ENCODE measurements at places on chromosomes 6 and 20.
A peak's percentile ranks its signal among the peaks of the same experiment; 100 is the strongest.

DNA sequence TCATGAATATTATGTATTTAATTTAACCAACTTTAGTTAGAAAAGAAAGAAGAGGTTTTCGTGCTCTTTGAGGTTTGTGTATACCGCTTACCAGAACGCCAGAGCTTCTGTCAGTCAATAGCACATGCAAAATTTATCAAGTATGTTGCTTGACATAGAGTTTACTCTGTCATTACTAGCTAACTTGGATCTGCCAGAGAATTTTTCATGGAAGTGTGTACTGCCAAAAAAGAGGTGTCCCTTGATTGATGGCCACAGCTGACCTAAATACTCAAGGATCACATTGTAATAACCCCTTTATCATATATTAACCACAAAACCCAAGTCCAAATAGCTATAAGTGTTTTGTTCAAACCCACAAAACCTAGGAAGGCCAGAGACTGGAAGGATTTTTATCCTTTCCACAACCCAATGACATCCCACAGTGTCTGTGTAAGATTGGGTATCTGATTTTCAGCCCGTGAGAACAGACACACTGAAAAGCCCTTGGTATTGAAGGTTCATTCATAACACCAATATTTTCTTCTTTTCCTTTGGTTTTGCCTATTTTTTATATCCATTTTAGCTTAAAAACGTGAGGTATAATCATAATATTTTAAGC lies 194.0 kb upstream of the EYA4 start:
- DNase-seq = no peak

- no peak for DNase-seq
Observed at GRCh38 chr6:13528232-13528631, 40.8 kb upstream of the GFOD1 start.

GRCh38 chr20:5722927-5723326 lies 27.3 kb upstream of the SHLD1 start:
- no peak for DNase-seq

DNA sequence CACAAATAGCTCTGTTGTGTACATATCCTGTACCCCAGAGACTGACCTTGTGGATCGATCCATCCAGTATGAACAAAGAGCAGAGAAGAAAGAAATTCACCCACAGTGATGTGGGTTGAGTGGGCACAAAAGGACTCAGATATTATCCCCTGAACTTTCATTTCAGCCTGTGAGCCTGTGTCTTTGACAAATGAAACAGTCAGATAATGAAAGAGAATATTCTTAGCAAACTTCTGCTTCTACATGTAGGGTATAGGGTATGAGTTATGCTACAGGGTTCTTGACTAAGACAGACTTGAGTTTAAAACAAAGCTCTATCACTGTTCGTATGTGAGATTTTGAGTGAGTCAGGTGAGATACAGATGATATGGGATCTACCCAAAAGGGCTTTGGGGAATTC lies 359.7 kb downstream of the MAFB start:
- DNase-seq = no peak

- DNase-seq = no peak
Observed at GRCh38 chr6:133773776-133774175, 115.1 kb upstream of the TCF21 start.

GRCh38 chr6:27836783-27837624 lies 75.2 kb downstream of the OR2B2 start:
- peak; percentile 68 for DNase-seq

GRCh38 chr6:91477688-91478087 lies 890.8 kb upstream of the MAP3K7 start:
- no peak for DNase-seq

DNA sequence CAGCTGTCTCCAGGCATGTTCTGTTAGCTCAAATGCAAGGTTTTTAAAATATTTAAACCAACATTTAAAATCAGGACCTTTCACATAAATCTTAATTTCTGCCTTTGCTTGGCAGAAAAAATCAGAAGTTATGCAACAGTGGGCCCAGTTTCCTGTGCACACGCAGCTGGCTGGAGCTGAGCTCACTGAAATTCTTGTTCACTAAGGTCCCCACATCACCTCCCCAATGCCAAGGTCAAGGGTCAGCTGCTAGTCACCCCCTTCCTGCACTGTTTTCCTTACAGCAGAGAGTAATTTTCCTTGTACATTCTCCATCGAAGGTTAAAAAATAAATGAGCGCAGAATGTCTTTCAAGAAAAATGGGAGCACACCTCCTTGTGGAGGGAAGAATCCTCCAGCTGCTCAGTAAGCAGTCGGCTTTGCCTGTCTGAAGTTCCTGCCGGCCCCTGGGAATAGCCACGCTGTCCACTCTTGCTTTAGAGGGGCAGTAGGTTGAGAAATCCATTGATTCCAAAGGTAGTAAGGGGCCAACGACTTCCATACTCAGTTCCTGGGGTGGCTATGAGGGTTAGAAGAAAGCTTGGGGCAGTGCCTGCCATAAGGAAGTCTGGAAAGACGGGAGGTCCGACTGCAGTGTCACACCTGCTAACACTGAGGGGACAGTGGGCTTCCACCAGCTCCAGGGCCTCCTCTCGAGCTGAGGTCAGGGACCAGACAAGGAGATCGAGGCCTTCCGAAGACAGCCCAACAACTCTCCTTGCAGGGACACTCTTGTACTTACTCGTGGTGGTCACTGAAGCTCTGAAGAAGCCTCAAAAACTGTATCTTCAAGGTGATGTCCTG lies 56.8 kb downstream of the MYH7B start:
- peak; percentile 11 for DNase-seq

- DNase-seq = peak; percentile 61
Observed at GRCh38 chr20:6940048-6940447, 172.6 kb downstream of the BMP2 start.

GRCh38 chr6:165653607-165654006 lies 9.4 kb downstream of the PDE10A start:
- DNase-seq = no peak

DNA sequence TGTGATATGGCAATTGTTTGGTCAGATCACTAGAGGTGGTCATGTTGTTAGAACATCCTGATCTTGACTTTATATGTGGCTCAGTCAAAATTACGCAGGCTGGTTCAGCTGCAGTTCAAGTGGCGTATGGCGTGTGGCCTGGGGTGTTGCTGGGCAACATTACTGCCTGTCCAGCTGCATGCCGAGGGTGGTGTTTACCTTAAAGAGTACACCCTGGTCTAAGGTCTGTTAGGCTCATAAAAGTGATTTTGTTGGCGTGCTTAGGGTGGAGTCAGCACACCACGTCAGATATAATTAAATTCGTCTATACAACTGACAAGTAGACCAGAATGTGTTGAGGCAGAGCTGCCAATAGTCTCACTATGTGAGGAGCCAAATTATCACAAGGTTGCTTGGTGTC lies 55.6 kb upstream of the NEDD9 start:
- no peak for DNase-seq

GRCh38 chr6:52503851-52504781 lies 72.7 kb downstream of the TRAM2 start:
- no peak for DNase-seq

DNA sequence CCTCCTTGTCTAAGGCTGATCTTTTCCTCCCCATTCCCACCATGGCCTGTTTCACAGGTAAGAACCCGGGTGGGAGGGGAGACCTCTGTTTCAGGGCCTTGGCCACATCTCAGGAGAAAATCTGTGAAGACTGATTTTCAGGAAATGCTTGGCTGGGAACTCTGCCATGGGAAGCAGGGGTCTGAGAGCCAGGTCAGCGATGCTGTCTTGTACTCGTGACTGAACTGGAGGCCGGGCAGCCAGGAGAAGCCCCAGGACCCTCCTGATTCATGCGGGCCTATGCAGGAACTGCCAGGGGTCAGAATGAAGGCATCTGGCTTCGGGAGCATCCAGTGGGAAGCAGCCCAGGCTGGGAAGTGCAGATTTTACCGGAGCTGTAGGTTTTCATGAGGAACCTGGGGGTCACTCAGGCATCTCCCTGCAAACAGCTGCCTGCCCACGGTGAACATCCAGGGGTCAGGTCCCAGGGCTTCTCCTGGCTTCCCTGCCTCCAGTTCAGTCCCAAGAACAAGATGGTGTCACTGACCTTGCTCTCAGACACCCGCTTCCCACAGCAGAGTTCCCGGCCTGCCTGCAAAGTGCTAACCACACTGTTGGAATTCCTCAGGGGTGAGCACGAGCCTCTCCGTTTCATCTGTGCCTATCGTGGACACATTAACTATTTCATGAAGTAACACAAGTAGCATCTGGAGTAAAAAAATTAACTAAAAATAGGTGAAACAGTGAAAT lies 90.2 kb upstream of the SULF2 start:
- no peak for DNase-seq

DNA sequence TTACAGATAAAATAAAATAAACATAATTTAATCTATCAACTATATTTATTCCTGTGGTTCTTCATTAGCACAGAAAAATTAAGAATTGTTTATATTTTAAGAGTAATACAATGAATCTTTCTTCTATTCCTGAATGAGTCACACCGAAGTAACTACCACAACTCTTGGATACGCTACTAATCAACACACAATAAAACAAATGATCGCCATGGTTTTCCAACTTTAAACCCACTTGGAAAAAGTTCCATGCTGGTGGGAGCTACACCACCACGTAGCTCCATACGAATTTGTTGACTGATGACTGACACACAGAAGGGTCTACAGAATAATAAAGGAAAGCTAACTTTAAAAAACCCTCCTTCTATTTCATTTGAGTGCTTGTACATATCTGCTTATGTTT lies 135.8 kb upstream of the NEDD9 start:
- DNase-seq = no peak

- DNase-seq = no peak
Observed at GRCh38 chr20:58018590-58018989, 209.9 kb downstream of the ANKRD60 start.

GRCh38 chr6:162179196-162179951 lies 548.2 kb downstream of the PRKN start:
- no peak for DNase-seq

- DNase-seq = no peak
Observed at GRCh38 chr6:79384845-79385244, 150.4 kb upstream of the HMGN3 start.

DNA sequence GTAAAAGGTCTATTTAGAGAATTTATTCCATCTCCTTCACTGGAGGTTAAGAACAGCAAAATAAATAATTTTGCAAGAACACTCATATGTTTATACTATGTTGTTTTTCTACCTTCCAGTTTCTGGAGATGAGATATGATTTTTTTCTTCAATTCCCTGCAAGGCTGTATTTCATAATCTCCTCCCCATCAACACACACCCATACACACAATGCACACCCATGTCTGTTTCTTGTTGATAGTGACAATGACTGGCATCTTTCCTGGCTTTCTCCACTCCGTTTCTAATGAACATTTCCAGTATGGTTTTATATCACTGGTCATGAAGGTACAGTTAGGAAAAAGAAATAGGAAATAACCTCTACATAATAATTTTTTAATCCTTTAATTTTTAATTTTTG lies 202.1 kb downstream of the ARHGAP18 start:
- DNase-seq = no peak

GRCh38 chr6:157552081-157552747 lies 171.2 kb downstream of the ZDHHC14 start:
- DNase-seq = peak; percentile 68

GRCh38 chr6:113629975-113630737 lies 227.0 kb upstream of the MARCKS start:
- DNase-seq = no peak

DNA sequence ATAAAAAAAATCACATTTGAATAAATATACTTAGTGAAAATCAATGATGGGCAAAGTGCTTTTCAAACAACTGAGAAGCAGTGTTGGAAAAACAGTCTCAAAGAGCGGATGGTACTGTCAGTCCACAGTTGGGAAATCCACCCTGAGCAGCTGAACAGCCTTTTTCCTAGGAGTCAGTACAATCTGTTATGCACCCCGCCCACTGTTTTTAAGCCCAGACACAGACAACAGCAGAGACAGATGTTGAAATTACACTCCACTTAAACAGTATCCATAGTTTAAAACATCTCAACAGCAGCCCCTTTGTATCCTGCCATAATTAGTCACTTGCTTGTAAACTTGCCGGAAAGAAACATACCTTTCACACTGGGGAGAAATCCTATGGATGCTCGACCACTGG lies 372 bp downstream of the KIAA0408 start:
- DNase-seq = no peak

- DNase-seq = no peak
Observed at GRCh38 chr6:22929311-22929985, 360.1 kb downstream of the HDGFL1 start.

- no peak for DNase-seq
Observed at GRCh38 chr6:30156262-30156599, 4.8 kb downstream of the TRIM10 start.

DNA sequence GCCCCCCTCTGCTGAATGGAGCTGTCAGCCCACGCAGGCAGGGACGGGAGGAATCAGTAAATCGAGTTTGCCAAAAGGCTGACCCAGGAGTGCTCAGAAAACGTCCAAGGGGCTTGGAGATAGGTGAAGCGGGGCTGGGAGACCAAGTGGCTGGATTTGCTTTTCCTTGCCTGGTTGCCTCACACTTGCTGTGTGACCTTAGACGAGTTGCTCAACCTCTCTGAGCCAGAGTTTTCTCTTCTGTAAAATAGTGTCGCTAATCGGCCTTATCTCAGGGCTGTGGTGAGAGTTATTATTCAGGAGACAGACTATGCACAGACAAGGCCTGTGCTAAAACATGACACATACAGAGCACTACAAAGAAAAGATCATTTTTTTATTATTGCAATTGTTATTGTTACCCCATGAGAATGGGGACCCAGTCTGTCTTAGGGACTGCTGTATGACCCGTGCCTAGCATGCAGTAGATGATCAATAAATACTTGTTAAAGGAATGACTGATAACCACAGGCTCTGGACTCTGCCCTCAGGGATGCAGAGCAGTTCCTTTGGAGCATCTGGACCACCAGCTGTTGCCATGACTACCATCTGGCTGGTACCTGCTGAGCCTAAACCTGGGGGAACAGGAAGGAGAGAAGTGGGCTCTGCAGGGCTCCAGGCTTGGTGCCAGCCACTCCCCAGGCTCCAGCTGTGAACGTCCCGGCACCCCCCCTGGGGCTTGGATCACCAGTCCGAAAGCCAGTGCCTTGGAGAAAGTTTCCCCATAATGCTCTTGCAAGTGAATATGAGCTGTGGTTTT lies 901 bp downstream of the KCNK15 start:
- no peak for DNase-seq

- DNase-seq = no peak
Observed at GRCh38 chr6:43945768-43946080, 175.7 kb downstream of the VEGFA start.

GRCh38 chr6:158383542-158383941 lies 71.3 kb downstream of the TULP4 start:
- DNase-seq = no peak

DNA sequence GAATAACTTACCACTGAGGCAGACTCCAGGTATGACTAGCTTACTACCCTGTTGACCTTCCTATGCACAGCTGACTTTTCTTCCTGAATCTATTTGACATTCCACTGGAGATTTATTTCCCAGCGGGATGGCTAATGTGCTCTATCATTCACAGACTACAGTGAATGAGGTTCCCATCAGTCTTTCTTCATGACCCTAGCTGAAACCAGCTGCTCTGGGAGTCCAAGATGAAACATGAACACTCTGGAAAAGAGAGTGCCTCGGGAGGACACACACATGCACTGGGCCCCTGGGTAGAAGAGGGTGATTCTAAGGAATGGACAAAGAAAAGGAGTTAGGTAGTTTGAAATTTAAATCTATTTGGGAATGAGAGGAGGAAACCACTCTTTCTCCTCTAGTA lies 82.6 kb upstream of the DST start:
- no peak for DNase-seq

- no peak for DNase-seq
Observed at GRCh38 chr6:129759796-129760605, 50.0 kb upstream of the ARHGAP18 start.
